ENCODE measurements at places on chromosomes 4 and X. TPM values are rescaled to one million over a fixed set of nuclear protein-coding genes. Genes with fewer than 3 reads are reported as not detected.

Gene SPANXA2
- total RNA-seq = not detected

Gene FGFBP1
- total RNA-seq = not detected

Gene DCAF4L1
- 0.21 TPM for total RNA-seq

Gene CTAG2
- not detected for total RNA-seq

Gene C4orf51
- not detected for total RNA-seq

Gene TSPAN7
- not detected for total RNA-seq

Gene HTN3
- not detected for total RNA-seq

Gene PRICKLE3
- 3.3 TPM for total RNA-seq

Gene NAA11
- not detected for total RNA-seq

Gene TMPRSS11B
- total RNA-seq = not detected

Gene KIT
- 0.42 TPM for total RNA-seq

Gene GABRG1
- total RNA-seq = not detected

Gene TECRL
- total RNA-seq = 0.10 TPM

Gene USP51
- 3.3 TPM for total RNA-seq

Gene RNF128
- total RNA-seq = not detected

Gene GLRB
- total RNA-seq = not detected

Gene CT47B1
- not detected for total RNA-seq

Gene GPM6B
- total RNA-seq = 0.21 TPM

Gene RELL1
- 62.3 TPM for total RNA-seq

Gene INPP4B
- total RNA-seq = 46.9 TPM

Gene PAGE3
- not detected for total RNA-seq

Gene NHSL2
- 1.3 TPM for total RNA-seq

Gene USP38
- 63.6 TPM for total RNA-seq

Gene HTT
- 96.2 TPM for total RNA-seq

Gene STPG2
- total RNA-seq = 0.73 TPM

Gene LARP1B
- total RNA-seq = 11.5 TPM

Gene PITX2
- total RNA-seq = not detected

Gene CXCL5
- total RNA-seq = 9.6 TPM

Gene MFAP3L
- total RNA-seq = 23.0 TPM

Gene ARX
- under 0.01 TPM for total RNA-seq

Gene CT83
- total RNA-seq = not detected

Gene SLC6A14
- not detected for total RNA-seq

Gene POLN
- total RNA-seq = 1.4 TPM

Gene UGT2B10
- not detected for total RNA-seq

Gene PPEF2
- total RNA-seq = 0.63 TPM

Gene ODAPH
- total RNA-seq = 0.10 TPM

Gene MOB1B
- 12.1 TPM for total RNA-seq

Gene JCHAIN
- total RNA-seq = 45.8 TPM

Gene PNMA3
- 1.3 TPM for total RNA-seq

Gene ENPEP
- 0.73 TPM for total RNA-seq

Gene SSX2B
- not detected for total RNA-seq

Gene SULT1B1
- total RNA-seq = 8.1 TPM

Gene MTHFD2L
- 20.1 TPM for total RNA-seq

Gene IL2RG
- total RNA-seq = 117 TPM

Gene IGSF1
- total RNA-seq = not detected

Gene F11
- total RNA-seq = not detected

Gene HEPH
- under 0.01 TPM for total RNA-seq

Gene PWWP3B
- not detected for total RNA-seq

Gene TLR1
- total RNA-seq = 71.5 TPM

Data from mononuclear cell (primary cell).